Hepatocyte (in vitro differentiated cells): ENCODE measurements at places on chromosomes 5 and 9.
A peak's percentile ranks its signal among the peaks of the same experiment; 100 is the strongest.

DNA sequence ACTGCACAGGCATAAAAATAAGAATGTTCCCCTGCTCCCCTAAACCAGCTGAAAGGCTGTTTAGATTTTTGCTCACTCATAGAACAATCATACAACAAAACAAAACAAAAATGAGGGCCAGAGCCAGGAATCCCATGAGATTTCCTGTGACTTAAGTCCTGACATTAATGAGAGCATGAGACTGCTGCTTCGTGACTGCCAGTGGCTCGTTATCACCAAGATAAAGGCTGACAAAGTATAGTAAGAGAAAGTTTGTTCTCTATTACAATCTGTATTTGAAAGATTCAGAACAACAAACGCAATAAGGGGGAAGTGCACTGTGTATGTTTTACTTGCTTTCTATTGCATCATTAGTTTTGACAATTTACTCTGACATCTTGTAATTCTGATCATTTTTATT lies 837.1 kb upstream of the C9orf72 start:
- peak; percentile 6 for DNase-seq

- DNase-seq: peak; percentile 18
Measured at GRCh38 chr5:29963956-29964355, 1229.5 kb upstream of the CDH6 start.

DNA sequence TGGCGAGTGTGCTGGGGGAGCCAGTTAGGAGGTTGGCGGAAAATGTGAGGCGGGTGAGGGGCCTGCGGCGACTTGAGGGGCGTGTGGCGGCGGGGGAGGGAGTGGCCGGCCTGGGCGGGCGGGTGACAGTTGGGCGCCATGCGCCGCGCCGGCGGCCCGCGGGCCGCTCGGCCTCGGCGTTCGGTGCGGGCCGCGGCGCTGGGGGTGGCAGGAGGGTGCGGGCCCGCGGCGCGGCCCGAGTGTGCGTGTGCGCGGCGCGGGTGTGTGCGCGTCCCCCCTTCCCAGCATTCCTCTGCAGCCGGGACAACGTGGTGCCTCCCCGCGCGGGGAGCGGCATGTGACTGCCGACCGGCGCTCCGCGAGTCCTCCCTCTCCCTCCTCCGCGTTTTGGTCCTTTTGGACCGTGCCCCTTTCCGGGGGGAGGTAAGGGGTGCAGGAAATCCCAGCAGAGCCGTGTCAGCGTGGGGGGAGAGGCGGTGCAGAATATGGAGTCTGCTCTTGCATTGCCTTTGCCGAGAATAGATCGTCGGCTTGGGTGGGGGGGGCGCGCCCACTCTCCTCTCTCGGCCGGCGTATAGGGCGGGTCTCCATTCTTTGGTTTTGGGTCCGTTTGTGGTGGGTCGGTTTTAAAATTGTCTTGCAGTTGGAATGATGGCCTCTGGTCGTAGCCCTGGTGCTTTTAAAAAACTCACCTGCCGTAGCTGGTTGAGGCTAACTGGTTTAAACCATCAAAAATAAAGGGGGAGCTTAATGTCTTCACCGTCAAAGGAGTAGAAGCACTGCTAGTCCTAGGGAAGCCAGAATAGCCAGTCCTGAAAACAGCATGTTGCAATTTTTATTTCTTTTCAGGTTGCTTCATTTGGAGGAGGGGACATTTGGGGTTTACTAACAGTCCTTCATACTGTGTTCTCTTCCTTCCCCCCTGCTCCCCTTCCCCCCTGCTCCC lies 2.0 kb downstream of the LARP1 start:
- peak; percentile 65 for DNase-seq

DNA sequence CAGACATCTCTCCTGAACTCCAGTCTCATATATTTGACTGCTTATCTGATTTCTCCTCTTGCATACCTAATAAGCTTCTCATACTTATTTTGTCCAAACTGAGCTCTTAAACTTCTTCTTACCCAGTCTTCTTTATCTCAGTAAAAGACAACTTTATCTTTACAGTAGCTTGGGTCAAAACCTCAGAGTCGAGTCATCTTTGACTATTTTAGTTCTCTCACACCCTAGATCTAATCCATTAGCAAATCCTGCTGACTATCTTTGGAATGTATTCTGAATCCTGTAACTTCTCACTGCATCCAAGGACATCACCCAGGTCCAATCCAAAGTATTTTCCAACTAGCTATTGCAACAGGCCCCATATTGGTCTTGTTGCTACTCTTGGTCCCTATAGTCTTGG lies 11.8 kb upstream of the JAK2 start:
- no peak for DNase-seq

DNA sequence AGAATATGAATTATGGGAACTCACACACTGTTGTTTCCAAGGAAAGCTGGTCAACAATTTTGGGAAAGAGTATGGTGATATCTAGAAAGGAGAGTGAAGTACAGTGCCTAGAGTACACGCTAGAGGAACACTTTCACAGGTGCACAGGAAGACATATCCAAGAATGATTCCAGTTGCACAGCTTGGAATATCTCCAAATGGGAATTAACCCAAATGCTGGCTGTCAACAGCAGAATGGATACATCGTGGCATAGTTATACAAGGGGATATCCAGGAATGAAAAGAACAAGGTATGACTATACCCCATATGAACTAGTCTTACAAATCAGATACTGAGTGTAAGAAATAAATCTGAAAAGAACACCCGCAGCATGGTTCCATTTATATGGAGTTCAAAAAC lies 231.3 kb downstream of the FSTL4 start:
- DNase-seq: no peak

- DNase-seq: no peak
Measured at GRCh38 chr9:124389146-124389939, 25.9 kb downstream of the PSMB7 start.

DNA sequence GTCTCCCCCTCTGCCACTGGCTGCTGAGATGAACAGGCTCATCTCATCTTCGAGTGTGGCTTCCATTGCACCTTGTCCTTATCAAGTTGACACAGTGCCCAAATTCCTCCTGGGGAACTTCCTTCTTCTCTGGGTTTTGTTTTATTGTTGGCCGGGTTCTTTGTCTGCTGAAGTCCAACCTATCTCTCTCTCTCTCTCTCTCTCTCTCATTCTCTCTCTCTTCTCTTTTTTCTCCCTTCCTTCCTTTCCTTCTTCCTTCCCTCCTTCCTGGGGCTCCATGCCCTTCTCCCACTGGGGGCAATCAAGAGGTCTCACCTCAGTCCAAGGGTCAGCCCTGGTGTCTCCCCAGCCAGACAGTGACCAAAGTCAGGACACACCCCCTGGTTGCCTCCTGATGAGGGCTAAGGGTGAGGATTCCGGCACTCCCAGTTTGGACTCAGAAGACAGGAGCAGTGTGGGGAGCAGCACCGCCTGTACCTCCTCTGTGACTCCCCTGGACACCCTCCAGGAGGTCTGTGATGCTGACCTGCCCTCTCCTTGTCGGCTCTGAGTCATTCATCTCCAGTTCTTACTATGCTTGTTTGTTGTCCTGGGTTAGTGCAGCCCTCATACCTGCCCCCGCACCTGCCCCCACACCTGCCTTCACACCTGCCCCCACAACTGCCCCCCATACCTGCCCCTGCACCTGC lies 30.7 kb downstream of the KCNT1 start:
- DNase-seq: no peak

DNA sequence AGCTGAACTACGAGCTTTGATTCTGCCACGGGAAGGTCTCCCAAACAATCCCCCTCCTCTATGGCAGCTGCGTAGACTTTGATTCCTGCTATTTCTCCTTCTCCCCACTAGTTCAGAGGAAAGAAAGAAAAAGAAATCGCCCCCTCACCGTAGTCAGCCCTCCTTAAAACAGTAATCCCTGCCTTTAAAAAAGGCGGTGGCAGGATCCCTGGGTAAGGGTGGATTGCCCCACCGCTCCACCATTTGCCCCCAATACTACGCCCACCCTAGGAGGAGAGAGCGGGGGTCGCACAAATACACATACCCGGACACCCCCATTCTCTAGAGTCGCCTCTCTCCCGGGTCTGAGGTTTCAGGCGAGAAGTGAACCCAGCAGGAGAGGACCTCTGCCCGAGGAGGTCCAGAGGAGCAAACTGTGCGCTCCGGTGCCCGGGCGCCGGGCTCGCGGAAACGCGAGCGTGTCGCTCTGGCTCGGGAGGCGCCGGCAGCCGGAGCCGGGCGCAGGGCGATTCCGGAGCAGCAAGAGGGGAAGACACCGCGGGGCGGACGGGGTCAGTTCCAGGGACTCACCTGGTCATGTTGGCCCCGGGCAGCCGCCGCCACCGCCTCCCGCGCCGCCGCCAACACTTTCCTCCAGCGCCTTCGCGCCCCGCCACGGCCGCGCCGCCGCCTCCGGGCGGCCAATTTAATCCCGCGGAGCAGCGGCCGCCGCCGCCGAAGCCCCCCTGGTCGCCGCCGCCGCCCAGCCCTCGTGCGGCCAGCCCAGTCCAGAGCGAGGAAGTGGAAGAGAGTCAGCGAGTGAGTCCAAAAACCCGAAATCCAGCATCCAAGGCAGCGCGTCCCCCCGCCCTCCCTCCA lies 1057.7 kb upstream of the DMAC1 start:
- DNase-seq: peak; percentile 44

DNA sequence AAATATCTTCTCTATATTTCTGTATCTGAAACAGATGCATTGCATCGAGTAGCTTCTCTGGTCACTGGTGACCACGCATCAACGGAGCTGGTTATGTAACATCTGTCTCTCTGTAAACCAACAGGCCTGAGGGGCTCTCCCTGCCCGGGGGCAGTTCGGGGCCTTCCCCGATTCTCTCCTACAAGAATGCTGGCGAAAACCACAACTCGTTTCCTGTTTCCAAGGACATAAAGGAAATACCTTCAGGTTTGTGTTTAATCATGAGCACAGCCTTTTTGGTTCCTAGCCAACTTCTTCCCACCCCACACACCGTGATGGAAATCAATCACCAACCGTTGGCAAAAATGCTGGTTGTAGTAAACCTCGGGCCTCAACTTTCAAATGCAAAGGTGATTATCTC lies 25.1 kb downstream of the GDNF start:
- no peak for DNase-seq

DNA sequence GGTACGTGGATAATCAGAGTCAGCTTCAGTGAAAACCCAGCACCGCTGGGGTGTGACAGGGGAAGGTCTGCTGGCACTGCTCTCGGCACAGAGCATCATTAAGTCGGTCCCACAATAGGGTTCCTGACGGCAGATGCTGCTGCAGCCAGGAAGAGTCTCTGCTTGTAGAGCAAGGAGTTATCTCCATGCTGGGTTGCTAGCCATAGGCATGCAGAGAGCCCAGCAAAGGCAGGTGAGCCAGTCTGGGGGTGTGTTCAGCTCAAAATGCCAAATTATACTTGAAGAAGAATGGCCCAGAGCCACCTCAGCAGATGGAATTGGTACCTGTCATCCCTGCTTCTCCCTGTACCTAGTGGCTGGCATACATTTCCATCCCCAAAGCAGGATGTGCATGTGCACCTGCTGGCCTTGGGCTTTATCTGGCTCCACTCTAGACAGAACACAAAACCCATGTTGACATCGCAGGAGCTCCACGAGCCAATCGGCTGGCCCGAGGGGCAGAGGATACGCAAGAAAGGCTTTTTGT lies 100.8 kb downstream of the WDR41 start:
- no peak for DNase-seq

GRCh38 chr9:76552181-76552580 lies 93.2 kb downstream of the GCNT1 start:
- no peak for DNase-seq
